ENCODE measurements at places on chromosomes 7 and 10. TPM values are rescaled to one million over a fixed set of nuclear protein-coding genes. Genes with fewer than 3 reads are reported as not detected.
A peak's percentile ranks its signal among the peaks of the same experiment; 100 is the strongest.

DNA sequence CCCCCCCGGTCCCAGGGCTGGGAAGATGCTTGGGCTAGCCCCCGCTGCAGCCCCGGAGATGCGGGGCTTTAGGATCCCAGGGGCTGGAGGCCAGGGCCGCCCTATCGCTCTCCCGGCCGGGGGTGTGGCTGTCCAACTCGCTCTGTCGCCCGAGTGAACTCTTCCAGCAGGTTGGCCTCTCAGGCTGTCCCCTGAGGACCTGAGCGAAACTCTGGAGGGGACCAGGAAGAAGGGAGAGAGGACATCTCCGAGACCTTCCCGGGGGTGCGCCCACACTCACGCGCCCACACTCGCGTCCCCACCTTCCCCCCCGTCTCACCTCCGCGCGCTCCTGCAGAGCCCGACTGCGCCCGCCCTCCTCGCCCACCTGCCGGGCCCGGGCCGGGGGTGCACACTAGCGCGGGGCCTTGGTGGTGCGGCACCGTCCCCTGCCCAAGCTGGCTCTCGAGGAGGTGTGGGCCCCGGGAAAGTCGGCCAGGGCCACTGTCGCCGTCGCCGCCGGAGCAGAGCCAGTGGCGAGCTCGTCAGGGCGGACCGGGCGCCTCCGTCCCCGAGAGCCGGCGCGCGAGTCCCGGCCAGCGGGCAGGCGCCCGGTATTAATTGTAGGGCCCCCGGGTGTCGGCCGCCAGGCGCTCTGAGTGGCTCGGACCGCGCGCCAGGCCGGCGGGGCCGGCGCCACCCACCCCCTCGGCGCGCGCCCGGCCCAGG lies 101.7 kb upstream of the SVIL start:
- no peak for DNase-seq

- no peak for DNase-seq
These were observed 8.4 kb upstream of the LGI1 start for GRCh38 chr10:93749218-93749799.

- no peak for DNase-seq
These were observed 25.3 kb downstream of the WIPI2 start for GRCh38 chr7:5215313-5215712.

GRCh38 chr7:133563251-133563650 lies 310.4 kb downstream of the EXOC4 start:
- DNase-seq = no peak

GRCh38 chr10:90913774-90914420 lies 7.0 kb downstream of the ANKRD1 start:
- no peak for DNase-seq

- no peak for DNase-seq
These were observed 728 bp downstream of the PARD3 start for GRCh38 chr10:34814223-34814912.

GRCh38 chr10:10397906-10398305 lies 619.8 kb upstream of the CELF2 start:
- no peak for DNase-seq

- no peak for DNase-seq
These were observed 60.6 kb downstream of the A1CF start for GRCh38 chr10:50824782-50825181.

- DNase-seq = no peak
These were observed 2.3 kb downstream of the GRM8 start for GRCh38 chr7:127250312-127251035.

DNA sequence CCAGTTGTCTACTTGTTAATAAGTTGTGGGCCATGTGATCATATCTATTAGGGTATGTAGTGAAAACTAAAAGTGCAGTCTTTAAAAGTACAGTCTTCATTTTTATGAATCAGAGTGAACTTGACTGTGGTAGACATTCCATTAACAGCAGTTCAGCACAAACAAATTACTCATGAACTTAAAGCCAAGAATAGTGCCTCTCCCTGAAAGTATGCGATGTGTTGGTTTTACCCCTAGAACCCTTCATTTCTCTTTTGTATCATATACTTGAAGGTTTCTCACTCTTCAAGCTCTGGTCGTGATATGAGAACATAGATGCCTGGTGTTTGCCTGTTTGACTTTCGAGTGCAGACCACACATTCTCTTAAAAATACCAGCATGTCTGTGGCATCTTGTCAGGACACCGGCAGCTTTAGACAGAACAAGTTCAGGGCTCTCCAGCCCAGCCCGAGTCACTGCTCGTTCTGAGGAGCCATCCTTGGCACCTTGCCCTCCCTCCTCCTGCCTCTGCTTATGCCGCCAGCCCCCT lies 159.3 kb downstream of the LCOR start:
- peak; percentile 64 for DNase-seq

DNA sequence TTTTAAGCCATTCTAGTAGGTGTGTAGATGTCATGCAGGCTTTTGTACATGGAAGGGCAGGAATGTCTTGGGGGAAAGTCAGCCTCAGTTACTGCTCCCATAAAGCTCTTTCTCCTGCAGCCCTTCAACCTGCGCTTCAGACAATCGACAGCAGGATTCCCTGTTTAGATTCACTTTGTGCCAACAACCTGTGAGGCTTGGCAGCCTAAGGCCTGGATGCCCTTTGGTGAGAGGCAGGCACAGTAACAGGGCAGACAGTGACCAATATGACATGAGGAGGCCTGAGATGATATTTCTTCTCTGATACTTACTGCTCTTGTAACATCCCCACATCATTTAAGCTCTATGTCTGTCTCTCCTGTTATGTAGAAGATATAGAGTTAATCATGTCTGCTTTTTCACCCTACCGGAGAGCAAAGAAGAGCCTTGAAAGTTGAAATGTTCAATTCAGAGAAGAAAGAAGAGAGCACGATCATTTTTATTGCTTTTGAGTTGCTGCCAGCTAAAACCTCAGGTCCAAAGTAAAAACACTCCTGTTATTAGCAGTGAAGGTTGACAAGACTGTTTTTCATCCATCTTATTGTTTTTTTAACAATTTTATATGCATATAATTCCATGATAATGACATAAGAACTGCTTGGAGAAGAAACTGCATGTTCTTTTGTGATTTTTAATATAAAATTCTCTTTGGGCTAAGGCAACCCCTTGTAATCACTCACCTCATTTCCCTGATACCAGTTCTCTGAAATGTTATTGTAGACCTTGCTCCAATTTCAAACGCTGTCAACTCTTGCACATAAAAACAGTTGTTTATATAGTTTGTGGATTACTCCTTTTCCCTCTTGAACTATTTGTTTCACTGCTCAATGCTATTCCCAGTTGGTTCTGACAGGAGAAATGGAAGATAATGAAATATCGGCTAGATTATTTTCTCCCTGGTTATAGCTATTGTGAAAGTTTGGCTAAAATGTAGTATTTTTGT lies 140.9 kb downstream of the GALNT17 start:
- no peak for DNase-seq

DNA sequence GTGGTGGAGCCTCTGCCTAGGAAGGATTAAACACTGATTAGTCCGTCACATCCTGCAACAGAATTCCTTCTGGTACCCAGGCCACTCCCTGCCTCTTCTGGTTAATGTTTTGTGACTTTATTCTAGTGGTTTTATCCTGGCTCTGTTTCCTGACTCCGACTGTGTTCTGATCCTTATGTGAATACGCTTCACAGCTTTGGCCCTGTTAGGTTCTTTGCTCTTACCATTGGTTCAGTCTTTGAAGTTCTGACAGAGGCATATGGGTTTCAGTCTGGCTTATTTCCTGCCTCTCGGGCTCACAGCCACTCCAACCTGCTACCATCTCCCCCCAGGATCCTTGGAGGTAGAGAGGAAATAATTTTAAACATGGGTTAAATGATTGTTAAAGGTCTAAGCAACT lies 23.2 kb upstream of the FGL2 start:
- DNase-seq = no peak

DNA sequence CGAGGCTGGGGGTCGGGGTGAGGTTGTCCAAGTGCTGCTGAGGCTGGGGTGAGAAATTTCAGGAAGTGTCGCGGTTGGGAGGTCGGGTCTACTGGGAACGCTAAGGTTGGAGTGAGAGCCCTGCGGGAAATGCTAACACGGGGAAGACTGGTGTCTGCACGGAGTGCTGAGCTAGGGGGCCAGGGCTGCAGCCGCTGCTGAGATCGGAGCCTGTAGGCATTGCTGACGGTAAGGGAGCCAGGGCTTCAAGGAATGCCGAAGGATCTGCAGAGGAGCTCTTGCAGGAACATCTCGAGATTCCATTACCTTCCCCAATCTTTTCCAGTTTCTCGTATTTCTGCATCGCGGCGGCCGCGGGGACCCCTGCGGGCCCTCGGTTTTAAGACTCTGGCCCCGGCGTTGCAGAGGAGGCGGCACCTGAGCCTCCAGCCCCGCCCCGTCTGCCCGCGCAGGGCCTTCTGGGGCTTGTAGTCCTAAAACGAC lies at the start of gene CDK5:
Gene CDK5 (minus strand): TSS at position 392 of the 483 bp plus-strand sequence. CDS start 49 bp downstream, at position 343.
- no peak for DNase-seq

DNA sequence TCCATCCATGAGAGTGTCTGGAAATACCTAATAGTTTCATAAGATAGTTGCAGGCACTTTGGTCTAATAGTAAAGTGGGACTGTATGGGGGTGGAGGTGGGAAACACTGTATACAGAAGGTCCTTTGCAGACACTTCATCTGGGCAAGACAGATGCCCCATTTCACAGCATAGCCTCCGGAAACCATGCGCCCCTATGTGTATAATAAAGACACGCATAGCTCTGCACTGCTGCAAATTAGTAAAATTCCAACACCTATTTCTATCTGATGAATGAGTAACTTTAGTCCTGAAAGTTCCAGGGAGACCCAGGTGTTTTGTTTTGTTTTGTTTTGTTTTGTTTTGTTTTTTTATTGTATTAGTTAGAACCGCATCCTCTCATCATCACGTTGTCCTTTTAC lies 187.1 kb downstream of the CREB5 start:
- no peak for DNase-seq

DNA sequence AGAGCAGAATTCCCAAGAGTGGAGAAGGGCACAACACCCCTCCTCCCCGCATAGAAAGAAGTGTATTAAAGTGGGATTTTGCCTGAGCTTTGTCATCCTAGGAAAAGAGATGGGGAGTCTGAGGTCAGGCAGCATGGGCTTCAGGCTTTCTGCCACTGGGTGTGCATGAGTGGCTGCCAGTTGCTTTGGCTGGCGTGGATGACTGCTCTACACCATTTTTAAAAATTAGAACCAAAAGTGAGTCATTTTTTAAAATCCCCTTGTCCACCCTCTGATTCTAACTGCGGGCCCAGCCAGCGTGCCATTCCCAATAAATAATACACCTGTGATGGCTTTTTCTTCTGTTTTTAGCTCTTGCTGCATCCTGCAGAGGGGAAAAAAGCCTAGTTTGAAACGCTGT lies 13.4 kb downstream of the SLC29A3 start:
- no peak for DNase-seq

- no peak for DNase-seq
These were observed 60.6 kb upstream of the LOXL4 start for GRCh38 chr10:98328640-98329039.

GRCh38 chr10:51073453-51074237 lies 642 bp upstream of the PRKG1 start:
- no peak for DNase-seq

- no peak for DNase-seq
These were observed 282.1 kb downstream of the CCDC3 start for GRCh38 chr10:12719365-12719764.

GRCh38 chr7:100049441-100050291 lies at the start of gene ZSCAN21:
Gene ZSCAN21, plus strand, starts transcription at chr7:100049774. Its CDS starts 7,233 bp downstream, at chr7:100057007.
- peak; percentile 62 for DNase-seq

DNA sequence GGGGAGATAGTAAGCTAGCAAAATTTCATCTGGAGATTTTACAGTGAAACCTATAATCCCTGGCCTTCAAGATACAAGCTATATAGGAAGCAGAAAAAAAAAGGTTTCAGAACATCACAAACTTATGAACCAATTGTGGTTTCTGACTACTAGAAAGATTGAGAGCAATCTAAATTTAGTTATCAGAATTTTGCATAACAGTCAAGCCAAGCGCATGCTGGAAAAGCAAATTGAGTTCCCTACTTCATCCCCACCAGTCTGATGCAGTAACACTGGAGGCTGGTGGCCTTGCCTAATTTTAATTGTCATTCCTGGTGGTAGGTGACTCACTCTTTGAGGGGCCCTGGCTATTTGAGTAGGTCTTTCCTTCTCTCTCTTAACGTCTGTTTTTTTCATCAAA lies 46.3 kb upstream of the ELMO1 start:
- no peak for DNase-seq

GRCh38 chr7:90603346-90603745 lies 7.2 kb downstream of the CDK14 start:
- DNase-seq = no peak

DNA sequence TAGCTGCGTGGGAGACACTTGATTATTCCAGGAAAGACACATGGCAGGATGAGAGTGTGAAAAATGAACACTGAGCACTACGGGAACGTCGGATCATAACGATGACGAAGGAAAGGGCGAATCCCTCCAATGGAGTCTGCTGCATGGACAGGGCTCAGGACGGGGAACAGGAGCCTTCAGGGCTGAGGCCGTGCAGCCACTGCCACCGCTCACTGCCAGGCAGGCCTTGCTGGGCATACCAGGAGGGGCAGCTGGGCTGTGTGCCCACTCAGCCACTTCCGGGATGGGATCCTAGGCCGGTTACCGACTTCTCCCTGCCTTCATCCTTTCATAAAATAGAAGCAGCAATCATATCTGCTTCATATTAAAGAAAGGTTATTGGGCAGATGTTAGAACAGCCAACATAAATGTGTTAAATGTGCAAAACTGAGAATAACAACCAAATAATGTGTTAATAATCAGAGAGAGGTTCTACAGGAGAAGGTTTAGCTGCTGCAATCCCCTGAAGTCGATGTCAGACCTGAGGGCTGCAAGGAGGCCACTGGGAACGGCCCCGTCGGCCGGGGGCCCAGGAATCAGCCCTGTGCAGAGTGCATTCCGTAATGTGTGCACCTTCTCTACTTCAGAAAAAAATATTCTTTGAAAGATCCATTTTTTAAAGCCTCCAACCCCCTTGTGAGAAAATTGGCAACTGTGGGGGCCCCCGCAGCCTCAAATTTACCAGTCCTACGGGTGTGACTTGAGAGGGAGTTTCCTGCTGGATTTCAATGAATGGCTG lies 63.6 kb downstream of the ADARB2 start:
- DNase-seq = no peak

DNA sequence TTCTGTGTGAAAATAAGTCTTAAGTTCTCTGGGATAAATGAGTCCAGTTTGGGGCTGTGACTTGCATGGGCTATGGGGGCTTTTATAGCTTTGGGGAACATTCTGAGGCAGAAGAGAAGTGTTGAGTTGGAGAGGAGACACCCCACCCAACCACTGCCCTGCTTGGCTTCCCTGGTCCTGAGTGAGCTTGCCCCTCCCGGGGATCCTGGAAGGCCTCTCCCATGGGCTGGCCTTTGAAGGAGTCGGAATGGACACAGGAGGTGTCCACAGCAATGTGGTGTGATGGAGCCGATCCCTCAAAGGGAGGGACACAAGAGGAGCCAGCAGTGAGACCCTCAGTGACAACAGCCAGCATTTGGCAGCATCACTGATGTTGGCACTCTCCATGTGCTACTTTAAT lies 89.8 kb downstream of the GLRX3 start:
- DNase-seq = no peak

- no peak for DNase-seq
These were observed 25.8 kb upstream of the VSIR start for GRCh38 chr10:71799112-71799511.

- no peak for DNase-seq
These were observed 137.0 kb downstream of the ETV1 start for GRCh38 chr7:13852281-13852968.

NODAL gene
- polyA plus RNA-seq = not detected

C10orf67 gene
- 0.14 TPM for polyA plus RNA-seq

GALNT17 gene
- not detected for polyA plus RNA-seq

VSTM2A gene
- polyA plus RNA-seq = not detected

GPR26 gene
- not detected for polyA plus RNA-seq

CHAT gene
- not detected for polyA plus RNA-seq

LIPK gene
- not detected for polyA plus RNA-seq

PSD gene
- 8.2 TPM for polyA plus RNA-seq

PNLIP gene
- not detected for polyA plus RNA-seq

SPDYE2 gene
- not detected for polyA plus RNA-seq

ZNF804B gene
- not detected for polyA plus RNA-seq

SERPINE1 gene
- 356 TPM for polyA plus RNA-seq

Measured in AG04450 (cell line).